Smooth muscle cell of trachea (primary cell): ENCODE measurements at places on chromosomes 16 and 17. TPM values are rescaled to one million over a fixed set of nuclear protein-coding genes. Genes with fewer than 3 reads are reported as not detected.

Gene NTN1
- total RNA-seq, result 0.44 and 3.0 TPM in 2 replicates

Gene PRSS21
- 0.44 and 2.0 TPM in 2 replicates for total RNA-seq

Gene SLC2A4
- total RNA-seq, result 0.17 and 0.44 TPM in 2 replicates

Gene STH
- not detected in 2 replicates for total RNA-seq
